ENCODE measurements at places on chromosomes 3 and 15.

GRCh38 chr3:14403619-14404155 is 1.3 kb downstream of the SLC6A6 start:
- no peak for DNase-seq

GRCh38 chr3:190566043-190566933 is 52.4 kb downstream of the IL1RAP start:
- peak; percentile 81 for DNase-seq

GRCh38 chr15:54638666-54639065 is 558.1 kb downstream of the RSL24D1 start:
- no peak for DNase-seq

DNA sequence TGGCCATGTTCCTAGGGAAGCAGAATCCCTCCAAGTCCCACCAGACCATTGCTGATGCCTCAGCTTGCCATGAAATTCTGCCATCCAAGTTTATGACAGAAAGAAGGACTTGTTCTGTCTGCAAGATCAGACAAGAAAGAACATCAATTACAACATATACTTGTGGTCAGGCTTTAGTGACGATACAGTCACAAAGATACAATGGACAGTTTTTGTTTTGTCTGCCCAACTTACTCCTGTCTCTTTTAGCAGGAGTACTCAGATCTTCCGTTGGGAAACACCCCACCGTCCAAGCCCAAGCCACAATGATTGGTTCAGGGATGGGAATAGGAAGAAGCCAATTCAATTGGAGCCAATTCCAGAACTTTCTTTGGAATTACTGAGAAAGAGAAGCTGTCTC is 15.7 kb downstream of the KLHL6 start:
- no peak for DNase-seq

- no peak for DNase-seq
These were observed 27.0 kb downstream of the NSMCE3 start for GRCh38 chr15:29242456-29243242.

GRCh38 chr3:187265461-187265955 is 26.0 kb downstream of the MASP1 start:
- DNase-seq, result no peak

GRCh38 chr3:13296662-13297061 is 123.5 kb downstream of the NUP210 start:
- no peak for DNase-seq

DNA sequence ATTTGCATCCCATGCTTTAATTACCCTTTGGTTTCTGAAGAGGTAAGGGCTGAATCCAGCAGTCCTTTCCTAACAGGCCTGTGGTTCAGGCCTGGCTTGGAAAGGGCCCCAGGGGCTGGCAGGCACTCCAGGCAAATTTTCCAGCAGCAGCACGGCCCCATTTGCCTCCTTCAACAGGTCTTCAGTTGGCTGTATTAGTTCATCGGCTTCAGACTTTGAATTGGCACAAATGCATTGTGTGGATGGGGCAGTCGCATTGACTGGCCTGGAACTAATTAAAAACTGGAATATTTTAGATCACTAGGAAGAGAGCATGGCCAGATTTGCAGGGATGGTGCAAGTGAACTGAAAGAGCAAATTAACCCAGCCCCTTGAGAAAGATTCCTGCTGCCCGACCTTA is 207.8 kb upstream of the MCTP2 start:
- no peak for DNase-seq

DNA sequence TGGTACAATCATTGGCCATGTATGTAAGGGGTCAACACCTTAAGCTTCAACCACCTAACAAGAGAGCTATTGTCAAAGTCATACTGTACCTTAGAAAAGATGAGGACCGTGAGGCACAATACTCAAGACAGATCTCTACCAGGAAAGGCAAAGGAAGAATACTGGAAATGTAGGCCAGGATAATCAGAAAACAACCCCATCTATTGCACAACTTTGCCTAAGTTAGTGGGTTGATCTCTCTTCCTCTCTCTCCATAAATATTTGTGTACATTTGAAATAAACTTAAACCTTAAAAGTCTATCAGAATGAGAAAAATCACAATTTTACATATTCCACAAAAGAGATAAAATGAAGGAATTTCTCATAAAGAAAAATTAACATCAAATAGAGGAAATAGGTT is 556.9 kb downstream of the MECOM start:
- DNase-seq, result no peak

GRCh38 chr3:172153335-172153861 is 114.0 kb downstream of the FNDC3B start:
- DNase-seq, result peak; percentile 27

GRCh38 chr3:118707991-118708390 is 326.7 kb downstream of the IGSF11 start:
- DNase-seq, result no peak

DNA sequence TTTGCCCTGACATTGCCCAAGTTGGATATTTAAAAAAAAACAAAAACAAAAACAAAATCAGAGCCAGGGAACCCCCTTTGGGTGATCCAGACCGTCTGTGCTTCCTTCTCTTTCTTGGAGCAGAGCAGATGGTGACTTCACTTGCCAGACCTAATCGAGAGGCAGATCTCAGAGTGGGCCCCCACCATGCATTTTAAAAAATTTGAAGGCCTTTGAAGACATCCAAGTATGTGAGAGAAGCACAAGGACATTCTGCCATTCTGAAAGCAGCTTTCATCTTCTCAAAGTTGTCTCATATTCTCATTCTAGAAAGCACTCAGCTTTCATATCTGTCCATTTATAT is 93.3 kb downstream of the SV2B start:
- no peak for DNase-seq

- no peak for DNase-seq
These were observed 23.2 kb downstream of the ZNF148 start for GRCh38 chr3:125351814-125352456.

DNA sequence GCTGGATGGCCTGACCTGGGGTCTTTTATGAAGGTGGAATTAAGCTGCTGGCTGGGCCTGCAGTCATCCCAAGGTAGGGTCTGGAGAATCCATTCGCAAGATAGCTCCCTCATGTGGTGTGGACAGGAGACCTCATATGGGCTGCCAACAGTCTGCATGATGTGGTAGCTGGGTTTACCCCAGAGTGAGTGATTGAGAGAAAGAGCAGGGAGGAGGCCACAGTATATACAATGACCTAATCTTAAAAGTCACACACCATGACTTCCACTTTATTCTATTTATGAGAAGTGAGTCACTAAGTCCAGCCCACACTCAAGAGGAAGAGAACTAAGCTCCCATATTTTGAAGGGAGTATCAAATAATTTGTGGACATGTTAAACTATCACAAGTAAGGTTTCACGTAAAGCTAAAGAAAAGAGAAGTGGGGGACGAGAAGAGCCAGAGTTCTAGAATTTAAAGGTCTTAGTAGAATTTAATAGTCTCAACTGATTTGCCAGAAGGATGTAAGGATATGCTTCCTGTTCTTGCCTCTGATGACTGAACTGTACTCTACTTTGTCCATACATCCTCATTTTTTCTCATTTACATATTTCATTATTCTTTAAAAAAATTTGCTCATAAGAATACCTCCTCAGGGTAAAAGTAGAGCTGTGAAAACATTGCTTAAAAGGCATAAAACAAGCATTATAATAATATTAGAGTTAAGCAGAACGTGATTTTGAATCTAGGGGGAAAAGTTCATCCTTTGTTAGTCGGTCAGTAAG is 184.4 kb downstream of the PEX5L start:
- no peak for DNase-seq

DNA sequence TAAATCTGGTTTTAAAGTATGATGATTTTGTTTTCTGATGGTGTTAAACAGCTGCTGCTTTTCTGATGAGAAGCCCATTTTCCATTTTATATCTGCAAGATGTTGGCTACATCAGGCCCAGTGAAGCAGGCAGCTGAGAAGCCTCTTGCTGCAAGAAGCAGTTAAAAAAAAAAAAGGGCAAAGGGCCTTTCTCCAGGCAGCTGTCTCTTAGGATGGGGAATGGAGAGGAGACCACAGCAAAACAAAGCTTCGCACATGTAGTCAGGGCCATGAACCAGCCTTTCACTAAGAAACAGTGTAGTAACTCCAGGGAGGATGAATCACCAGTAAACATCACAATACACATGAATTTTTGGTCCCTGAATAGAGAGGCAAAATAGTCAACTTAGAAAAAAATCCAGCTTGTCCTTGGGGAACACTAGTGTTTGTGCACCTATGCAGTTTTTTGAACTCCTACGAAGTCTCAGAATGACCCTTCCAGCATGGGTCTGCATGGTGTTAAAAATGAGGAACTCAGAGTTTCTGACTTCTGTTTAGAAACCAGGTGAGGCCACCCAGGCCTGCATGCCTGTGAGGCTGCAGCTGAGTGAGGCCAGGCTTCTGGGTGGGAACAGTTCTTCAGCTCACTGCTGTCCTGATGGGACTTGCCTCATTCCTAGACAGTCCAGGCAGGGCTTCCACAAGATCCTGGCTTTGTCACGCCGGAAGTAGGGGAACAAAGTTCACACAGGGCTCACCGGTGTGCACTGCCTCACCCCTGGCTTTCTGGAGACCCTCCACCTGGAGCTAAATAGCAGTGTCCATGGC is 518.7 kb downstream of the MCTP2 start:
- no peak for DNase-seq

GRCh38 chr3:43587303-43587702 is 34.5 kb downstream of the ANO10 start:
- DNase-seq, result no peak

GRCh38 chr3:194738254-194739093 is 52.8 kb downstream of the FAM43A start:
- DNase-seq, result no peak

DNA sequence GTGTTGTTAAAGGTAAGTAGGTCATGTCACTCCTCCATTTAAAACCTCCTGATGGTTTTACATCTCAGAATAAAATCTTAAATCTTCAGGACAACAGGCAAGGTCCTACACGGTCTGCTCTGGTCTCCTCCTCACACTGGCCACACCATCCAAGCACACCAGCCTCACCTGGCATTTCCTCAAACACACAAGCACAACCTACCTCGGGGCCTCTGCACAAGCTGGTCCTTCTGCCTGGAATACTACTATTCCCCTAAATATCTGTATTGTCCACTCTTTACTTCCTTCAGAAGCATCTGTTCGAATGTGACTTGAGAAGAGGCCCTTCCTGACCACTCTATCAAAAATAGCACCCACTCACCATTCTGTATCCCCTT is 1.8 kb downstream of the GORASP1 start:
- DNase-seq, result no peak

DNA sequence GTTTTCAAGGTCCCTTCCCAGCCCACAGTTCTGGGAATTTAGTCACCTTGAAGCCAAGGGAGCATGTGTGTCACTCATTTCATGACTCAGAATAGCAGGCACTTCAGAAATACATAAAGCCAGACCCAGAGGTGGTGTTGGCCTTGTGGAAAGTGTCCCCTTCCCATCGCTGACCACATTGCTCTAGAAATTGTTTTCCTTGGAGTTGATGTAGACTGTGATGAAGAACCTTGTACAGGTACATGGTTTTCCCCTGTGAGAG is 158.8 kb downstream of the SLCO3A1 start:
- DNase-seq, result peak; percentile 5

GRCh38 chr3:121894301-121894990 is at the start of gene SLC15A2:
Gene SLC15A2 (plus strand): TSS chr3:121894401. CDS start chr3:121894477, 76 bp downstream.
- no peak for DNase-seq

DNA sequence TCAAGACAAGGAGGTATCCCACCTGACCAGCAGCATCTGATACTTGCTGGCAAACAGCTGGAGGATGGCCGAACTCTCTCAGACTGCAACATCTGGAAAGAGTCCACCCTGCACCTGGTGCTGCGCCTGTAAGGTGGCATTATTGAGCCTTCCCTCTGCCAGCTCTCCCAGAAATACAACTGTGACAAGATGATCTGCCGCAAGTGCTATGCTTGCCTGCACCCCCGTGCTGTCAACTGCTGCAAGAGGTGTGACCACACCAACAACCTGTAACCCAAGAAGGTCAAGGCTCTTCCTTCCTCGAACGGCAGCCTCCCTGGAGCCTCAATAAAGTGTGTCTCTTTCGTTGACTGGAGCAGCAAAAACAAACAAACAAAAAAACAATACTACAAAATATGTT is 2.2 kb upstream of the SLC4A7 start:
- DNase-seq, result no peak

GRCh38 chr15:90033006-90033405 is 31.9 kb downstream of the ZNF710 start:
- no peak for DNase-seq

DNA sequence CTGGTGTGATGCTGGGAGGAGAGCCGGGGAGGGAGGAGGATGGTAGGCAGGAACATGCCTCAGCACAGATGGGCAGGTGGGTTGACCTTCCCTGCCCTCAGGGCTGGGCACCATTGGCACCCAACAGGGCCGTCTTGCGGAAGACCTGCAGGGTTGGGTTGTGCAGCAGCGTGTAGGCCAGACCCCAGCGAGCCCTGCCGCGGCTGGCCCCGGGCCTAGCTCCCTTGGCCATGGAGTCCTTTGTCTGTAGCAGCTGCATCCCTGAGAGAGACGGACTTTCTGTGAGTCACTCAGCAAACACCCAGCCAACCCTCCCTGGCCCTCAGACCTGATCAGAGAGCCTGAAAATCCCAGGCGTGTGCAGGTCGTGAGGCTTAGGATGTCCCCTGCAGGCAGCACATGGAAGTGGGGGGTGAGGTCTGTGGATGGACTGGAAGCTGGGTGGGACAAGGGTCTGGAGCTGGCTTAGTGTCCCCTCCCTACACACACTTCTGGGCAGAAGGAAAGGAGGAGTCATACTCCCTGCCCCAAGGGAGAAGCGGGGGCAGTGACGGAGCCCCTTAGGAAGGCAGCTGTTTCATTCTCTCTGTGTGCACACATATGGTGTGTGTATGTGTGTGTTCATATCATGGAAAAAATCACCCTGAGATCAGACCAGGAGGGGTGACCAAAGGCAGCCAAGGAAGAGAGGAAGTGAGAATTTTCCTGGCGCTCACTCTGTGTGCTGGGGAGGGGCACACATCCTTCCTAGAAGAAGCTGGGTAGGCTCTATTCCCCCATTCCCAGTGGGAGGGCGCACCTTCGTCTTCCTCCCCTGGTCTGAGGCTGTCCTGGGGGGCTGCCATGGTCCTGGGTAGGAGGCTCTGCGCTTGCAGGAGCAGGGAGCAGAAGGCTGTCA is 6.7 kb downstream of the ISLR start:
- DNase-seq, result no peak
